Activated naive CD4-positive, alpha-beta T cell treated with Interleukin-2 at 50 U/mL for 16 hours (primary cell): ENCODE measurements at places on chromosomes 1 and 21.

DNA sequence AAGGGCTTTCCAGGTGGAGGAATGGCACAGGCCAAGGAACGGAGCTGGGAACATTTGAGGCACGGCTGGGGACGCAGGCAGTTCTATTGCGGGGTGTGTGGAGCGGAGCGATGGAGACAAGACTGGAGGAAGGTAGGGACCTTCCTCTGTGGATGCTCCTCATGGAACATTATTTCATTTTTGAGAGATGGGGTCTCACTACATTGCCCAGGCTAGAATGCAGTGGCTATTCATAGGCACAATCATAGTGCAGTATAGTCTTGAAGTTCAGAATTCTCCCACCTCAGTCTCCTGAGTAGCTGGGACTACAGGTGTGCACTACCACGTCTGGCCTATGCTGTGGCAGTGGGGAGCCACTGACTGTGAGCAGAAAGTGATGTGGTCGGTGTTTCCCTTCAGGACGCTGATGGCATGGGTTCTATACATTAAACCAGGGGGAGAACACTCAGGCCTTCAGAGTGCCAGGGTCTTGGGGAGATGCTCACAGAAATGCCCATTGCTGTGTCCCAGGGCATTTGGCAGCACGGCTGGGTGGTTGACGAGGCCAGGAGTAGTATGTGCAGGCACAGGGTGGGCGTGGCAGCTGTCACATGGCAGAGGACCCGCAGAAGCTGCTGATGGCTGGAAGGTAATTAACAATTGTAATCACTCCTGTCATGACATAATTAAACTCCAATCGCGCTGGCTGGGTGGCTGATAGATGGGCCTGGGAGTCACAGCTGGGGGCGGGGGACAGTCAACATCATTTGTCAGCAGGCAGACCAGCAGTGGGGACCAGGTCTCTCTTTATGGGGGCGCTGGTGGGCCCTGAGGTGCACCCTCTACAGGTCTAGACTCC, 40.8 kb upstream of the ACOT11 start:
- no peak for DNase-seq

DNA sequence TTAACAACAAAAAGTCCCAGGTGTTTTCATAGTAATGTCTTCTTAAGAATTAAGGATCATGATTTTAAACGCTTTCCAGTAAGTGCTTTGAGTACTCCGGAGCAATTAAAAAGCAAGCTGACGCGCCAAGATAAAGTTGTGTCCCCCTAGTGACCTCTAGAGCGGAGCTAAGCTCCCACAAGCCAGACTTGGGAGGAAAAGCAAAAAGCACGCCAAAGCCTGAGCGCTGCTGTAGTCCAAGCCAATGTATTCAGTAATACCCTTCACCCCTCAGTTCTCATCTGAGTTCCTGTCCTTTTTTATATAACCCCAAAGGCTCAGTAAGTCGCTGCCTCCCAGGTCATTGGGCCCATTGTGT, 3.5 kb upstream of the SLC44A5 start:
- no peak for DNase-seq

- DNase-seq: no peak
Observed at GRCh38 chr21:46372014-46372485, 48.1 kb downstream of the PCNT start.

DNA sequence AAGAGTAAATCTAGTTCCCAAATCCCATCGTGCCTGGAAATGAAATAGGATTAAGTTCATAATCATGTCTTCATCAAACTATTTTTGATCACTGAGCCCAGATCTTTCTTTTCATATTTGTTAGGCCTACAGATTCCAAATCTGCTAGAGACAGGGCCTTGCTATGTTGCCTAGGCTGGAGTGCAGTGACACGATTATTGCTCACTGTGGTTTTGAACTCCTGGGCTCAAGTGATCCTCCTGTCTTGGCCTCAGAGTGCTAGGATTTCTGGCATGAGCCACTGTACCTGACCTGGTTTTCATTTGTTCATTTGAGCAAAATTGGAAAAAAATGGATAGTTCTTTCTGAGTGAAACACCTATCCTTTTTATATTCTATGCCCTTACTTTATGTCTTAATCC, 28.0 kb upstream of the DIPK1A start:
- no peak for DNase-seq
